Muscle of arm (tissue), 14 donors: ENCODE measurements at places on chromosomes 2 and 18.

DNA sequence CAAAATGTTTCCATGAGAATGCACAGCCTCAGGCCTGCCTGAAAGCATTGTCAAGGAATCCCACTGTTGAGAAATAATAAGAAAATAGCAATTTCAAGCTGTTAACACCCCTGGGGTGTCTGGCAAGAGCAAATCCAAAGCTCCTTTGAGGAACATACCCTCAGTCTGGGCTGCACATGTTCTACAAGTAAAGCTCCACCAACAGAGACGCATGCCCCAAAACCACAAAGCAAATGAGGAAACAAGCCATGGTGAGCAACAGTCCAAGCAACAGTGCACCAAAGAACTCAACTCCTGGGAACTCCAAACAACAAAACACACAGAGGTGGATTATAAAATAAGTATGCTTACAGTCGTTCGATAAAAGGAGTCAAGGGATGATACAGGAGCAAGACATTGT lies 40.3 kb downstream of the CYP27C1 start:
- DNase-seq = no peak

DNA sequence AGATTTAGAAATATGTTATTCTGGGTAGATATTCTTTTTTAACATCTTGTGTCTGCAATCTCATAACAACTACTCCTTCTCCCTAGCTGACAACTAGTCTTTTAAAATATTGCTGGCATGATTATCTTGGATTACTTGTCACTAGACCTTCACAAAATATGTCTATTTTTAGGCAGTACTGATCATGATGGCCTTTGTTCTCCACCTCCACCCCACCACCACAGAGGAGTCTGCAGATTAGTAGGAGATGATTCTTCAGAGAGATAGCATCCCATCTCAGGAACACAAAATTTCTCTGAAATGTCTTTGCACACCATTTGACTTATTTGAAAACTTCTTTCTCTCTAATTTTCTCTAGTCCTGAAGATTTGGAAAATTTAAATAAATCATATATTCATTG lies 338.1 kb upstream of the SPHKAP start:
- DNase-seq = no peak

DNA sequence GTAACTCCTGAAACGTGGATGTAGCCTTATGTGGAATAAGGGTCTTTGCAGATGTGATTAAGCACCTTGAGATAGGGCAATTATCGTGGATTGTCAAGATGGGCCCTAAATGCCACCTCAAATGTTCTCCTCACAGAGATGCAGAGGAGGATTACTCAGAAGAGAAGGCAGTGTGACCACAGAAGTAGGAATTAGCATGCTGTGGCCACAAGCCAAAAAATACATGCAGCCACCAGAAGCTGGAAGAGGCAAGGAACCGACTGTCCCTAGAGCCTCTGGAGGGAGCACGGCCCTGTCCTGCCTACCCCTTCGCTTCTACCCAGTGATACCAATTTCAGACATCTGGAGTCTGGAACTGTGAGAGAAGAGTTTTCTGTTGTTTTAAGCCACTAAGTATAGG lies 47.3 kb upstream of the MGAT5 start:
- DNase-seq = no peak

DNA sequence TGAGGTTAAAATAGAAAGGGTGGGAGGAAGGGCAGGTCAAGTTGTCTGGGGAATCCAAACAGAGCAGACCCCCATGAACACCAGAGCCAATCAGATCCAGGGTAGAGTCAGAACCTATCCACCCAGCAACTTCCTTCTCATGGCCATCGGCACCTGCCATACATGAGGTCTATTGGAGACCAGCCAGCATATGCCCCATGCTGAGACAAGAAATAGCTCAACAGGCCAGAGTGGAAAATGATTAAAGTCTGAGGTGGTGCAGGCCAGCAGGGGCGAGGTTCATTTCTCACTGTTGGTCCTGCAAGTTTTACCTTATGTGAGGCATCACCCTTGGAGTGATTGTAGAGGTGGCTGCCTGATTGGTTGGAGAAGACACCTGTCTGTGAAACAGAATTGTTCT lies 89.2 kb downstream of the LONRF2 start:
- no peak for DNase-seq

DNA sequence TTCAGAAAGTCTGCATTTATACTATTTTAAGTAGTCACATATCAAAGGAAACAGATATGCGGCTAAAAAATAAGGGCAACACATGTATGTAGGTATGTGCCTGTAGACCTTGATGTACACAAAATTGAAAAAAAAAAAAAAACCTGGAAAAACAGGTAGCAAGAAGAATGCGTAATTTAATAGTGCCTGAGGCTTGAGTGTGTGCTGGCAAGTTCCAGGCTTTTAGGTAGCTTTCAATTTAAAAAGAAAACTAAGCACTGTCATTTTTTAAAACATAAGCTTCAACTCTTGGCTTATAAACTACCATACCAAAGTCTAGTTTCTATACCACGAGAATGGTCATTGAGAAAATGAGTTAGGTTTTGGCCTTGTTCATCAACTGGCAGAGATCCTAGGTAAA lies 72.3 kb downstream of the OTX1 start:
- DNase-seq = no peak

DNA sequence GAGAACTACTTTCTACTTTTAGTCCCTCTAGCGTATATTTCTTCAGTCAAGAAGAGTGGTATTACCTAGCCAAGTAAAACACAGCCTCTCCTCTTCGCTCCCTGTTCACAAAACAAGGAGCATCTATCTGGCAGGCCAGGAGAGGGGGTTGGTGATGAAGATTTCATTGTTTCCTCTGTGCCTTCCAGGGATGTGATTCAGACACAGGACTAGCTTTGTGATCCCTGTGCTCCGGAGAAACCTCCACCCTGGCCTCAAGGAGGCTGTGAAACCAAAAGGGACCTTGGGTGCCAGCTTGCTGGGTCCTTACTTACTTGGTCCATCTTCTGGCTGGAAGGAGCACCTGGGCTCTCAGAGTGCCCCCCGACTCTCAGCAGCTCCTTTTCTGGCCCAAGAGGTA lies 5.7 kb downstream of the RHOB start:
- DNase-seq = no peak

DNA sequence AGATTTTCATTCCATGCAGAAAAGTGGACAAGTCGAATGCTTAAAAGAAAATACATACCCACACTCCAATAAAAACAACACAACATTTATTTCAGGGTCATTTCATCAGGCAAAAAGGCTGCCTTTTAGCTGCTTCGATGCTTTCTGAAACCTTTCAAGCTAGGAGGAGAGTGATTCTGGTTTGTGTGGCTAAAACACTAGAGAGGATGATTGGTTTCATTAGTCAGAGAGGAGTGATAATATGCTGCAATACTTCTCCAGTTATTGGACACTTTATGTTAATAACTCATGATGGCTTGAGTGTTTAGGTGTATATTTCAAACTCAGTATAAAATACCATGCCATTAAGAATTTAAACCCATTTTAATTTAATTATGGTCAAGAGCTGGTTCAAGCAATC lies 614.0 kb downstream of the SLC4A3 start:
- DNase-seq = no peak

- no peak for DNase-seq
These were observed 210.5 kb downstream of the BCL2 start for GRCh38 chr18:63109022-63109421.

- no peak for DNase-seq
These were observed 807.4 kb downstream of the CNTNAP5 start for GRCh38 chr2:124832521-124832920.

DNA sequence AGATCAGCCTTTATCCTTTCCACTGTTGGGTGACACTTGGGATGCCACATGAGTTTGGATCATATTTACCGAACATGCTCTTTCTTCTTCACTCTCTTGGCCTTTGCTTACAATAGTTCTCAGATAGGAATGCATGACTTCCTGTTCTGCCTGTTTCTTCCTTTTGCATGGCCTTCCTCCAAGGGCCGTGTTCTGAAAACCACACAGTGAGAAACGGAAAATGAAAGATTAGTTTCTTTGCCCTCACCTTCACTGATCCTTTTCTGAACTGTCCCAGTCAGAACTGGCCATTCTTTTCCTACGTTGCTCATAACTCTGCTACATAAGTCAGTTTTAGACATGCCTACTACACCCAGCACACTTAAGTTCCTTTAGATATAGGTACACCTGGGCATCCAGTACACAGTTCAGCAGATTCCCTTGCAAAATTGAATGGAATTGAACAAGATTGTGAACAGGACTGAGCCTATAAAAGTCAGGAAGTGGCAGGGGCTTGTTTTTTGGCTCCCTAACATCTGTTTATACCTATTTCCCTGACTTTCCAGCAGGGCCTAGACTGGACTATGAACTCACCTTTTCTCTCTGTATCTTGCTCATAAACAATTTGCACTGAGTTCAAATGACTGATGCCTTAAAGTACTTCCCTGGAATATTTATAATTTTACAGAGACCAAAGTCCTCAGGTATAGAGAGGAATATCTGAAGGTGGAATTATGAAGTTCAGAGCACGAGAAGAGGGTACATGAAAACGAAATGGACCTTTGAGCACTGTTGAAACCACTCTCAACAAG lies 186.4 kb upstream of the ST6GAL2 start:
- DNase-seq = no peak

DNA sequence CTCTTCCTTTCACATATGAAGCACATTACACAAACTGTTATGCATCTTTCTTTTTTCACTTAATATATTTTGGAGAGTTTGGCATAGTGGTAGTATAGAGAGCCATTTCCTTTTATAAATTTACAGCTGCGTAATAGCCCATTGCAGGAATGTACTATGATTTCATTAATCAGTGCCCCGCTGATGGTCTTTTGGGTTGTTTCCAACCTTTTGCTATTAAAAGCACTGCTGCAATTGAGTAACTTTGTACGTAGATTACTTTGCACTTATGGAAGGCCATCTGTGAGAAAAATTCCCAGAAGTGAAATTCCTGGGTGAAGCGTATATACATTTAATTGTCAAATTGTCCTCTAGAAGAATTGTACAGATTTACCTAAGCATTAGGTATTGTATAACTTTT lies 565.3 kb upstream of the ZNF804A start:
- DNase-seq = no peak

- peak; percentile 55 for DNase-seq
These were observed 83.5 kb downstream of the HRH4 start for GRCh38 chr18:24543795-24544498.

DNA sequence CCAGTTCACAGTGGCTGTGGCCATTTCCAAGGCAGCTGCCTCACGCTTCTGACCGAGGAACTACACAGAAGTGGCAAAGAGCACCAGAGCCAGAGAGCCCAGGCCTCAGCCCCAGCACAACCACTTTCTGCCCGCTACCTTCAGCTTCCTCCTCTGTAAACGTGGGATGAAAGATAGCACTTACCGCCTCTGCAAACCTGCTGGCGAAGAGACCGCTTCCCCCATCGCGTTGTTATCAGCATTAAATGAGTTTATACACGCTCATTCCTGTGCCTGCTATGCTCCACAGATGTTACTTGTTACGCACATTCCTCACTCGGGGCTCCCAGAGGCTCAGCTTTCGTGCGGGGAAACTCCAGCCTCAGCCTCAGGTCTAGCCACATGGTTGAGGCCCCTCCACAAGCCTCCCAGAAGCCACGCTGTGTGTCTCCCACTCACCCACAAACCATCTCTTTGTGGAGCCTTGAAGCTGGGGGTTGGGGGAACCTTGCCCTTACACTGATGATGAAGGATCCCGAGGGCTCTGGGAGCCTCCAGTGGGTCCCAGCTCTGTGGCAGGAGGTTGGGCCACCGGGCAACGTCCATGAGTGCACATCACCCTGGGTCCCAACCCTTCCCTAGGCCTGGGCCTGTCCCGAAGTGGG lies 63.3 kb upstream of the SMAD7 start:
- DNase-seq = no peak

DNA sequence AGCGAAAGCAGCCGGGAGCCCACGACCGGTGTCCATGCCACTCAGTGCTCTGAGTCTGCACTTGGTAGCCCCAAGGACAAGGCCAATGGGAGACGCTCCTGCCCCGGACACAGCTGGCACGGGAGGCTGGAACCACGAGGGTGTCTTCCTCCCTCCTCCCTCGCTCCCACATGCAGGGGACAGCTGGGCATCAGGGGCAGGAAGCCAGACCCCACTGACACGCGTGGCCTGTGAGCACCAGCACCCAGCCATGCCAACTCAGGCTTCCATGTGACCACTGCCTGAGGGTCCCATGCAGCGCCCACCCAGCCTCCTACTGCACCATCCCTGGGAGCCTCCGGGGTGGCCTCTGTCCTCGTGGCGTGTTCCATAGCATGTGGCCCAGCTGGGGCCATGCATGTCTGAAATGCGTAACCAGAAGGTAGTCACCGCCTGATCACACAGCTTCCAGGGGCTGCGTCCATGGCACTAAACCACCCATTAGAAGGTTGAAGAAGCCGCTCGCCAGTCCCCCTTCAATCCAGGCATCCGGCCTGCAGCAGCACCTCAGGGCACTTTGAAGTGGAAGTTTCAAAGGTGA lies 323.2 kb upstream of the SALL3 start:
- no peak for DNase-seq

- DNase-seq = no peak
These were observed 10.6 kb upstream of the WIPF1 start for GRCh38 chr2:174607989-174608865.

- no peak for DNase-seq
These were observed 10.4 kb downstream of the FIGLA start for GRCh38 chr2:70779911-70780545.

GRCh38 chr18:75240433-75240832 lies 29.8 kb downstream of the TSHZ1 start:
- no peak for DNase-seq

- no peak for DNase-seq
These were observed 44.8 kb downstream of the CHMP3 start for GRCh38 chr2:86518481-86518880.

DNA sequence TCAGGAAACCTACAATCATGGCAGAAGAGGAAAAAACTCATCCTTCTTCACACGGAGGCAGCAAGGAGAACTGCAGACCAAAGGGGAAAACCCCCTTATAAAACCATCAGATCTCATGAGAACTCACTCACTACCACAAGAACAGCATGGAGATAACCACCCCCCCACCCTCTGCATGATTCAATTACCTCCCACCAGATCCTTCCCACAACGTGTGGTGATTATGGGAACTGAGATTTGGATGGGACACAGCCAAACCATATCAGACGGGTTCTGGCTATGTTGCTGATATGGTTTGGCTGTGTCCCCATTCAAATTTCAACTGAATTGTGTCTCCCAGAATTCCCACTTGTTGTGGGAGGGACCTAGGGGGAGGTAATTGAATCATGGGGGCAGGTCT lies 28.7 kb upstream of the CCDC150 start:
- no peak for DNase-seq

DNA sequence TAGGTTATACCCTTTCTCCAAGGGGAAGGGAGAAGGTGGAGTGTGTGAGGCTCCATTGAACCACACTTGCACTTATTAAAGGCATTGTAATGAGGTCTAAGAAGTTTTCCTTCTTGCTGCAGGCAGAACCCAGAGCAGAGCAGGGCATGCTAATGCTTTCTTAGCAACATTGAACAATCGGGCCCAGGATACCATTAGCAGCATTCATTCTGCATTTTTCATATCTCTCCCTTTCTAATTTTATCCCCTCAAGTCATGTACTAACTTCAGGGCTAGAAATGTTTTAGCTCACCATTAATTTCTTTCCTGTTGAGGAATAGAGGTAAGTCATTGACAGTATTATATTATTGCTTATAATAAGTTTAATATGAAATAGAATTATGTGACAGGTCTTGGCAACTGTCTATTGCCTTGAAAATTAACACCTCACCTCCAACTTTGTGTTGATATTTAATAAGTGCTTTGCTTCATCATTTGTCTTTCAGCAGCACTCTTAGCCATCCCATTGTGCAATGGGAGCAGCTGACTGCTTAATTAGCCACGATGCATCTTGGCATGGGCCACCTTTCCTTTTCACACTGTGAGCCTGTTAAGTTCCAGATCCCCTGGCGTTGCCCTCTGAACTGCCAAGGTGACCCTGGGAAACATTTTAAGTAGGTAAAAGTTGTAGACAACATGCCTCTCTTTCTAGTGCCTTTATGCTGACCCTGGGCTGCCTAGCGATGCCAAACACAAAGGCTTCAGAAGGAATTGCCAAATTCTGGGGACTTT lies 300.8 kb upstream of the MEX3C start:
- DNase-seq = no peak
